ENCODE measurements at places on chromosomes 5 and 9.

GRCh38 chr5:146607659-146608332 is 91.8 kb upstream of the GPR151 start:
- DNase-seq = no peak

GRCh38 chr5:88646866-88647265 is 236.1 kb downstream of the MEF2C start:
- no peak for DNase-seq

GRCh38 chr9:14277761-14278160 is 36.2 kb downstream of the NFIB start:
- DNase-seq = no peak

DNA sequence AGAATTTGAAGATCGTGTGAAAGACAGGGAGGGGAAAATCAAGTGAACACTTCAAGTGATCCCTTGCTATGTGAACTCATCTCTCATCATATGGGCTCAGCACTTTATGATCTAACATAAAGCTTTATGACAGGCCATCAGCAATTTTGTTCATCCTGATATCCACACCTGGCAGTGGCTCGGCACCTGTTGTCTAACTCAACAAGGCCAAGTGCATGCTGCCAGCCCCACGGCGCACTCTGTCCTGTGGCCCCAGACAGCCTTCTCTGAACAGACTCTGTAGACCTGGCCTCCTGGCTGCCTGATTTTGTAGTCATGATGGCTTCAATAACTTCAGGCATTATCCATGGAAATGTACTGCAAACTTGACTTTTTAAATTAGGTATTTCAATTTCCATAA is 106.3 kb downstream of the MEF2C start:
- DNase-seq = no peak

DNA sequence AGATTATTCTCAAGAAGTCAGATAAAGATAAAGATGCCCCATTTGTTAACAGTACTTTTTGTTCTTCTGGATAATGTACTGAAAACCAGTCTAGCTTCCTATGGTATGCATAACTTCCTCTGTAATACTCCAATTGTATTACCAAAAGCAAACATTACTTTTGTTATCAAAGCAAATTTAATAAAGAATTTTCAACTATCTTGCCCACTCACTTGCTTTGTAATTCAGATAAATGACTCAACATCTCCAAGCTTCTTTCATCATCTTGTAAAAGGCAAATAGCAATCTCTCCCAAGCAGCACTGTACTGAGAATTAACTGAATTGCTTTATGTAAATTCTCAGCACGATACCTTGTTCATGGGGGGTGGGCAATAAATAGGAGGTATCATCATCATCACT is 98.3 kb downstream of the NFIB start:
- DNase-seq = no peak

GRCh38 chr5:83025690-83026478 is 51.3 kb downstream of the TMEM167A start:
- no peak for DNase-seq

- no peak for DNase-seq
These were observed 11.8 kb upstream of the CHD1 start for GRCh38 chr5:98940581-98940980.

DNA sequence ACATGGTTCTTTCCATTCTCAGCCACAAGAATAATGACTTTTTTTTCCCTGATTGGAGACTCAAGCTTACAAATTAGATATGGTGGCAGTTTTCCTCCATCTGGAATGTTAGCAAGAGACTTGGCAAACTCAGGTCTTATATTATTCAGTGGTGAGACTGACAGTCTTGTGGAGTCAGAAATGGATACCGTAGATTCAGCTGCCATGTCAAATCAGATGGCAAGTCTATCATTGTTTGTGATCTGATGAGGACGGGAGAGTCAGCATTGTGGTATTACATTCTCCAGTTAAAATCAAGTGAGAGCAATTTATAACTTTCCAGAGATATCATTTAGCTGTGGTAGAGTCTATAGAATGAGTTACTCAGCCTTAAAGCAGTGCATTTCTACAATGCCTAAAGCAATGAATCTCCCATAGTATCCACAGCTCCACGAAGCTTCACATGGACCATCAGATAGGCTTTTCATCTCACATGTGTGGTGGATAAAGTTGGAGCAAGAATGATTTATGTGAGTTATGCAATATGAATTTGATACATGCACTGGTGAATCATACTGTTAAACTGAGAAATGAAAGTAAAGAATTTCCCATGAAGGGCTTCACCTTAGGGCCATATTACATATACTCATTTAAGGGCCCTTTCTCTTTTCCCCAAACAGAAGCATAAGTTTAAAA is 430.6 kb downstream of the ZNF608 start:
- DNase-seq = no peak

DNA sequence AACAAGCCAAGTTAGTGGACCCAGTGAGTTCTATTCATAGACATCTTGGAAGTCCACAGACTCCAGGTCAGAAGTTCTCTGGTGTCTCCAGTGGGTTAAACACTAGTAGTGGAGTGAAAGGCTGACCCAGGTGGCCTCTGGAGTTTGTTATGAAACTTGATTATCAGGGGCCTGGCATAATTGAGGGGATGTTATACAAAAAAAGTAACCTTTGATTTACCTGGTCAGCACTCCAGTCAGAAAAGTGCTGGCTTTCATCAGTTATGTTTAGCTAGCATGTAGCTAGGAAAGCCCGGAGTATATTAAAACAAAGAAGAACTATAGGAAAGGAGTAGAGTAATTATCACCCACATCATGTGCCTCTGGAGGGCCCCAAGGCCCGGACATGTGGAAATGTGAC is 171.1 kb downstream of the CD180 start:
- no peak for DNase-seq

GRCh38 chr5:153831973-153832372 is 206.7 kb downstream of the FAM114A2 start:
- DNase-seq = no peak

Data from stimulated activated CD8-positive, alpha-beta memory T cell treated with anti-CD3 and anti-CD28 coated beads, Interleukin-15, amount 100 ng/mL, for 1 hour (primary cell).